ENCODE measurements at places on chromosomes 5 and 9.

GRCh38 chr9:137255448-137256114 is 454 bp downstream of the NELFB start:
- no peak for DNase-seq

- DNase-seq = no peak
These were observed 31.2 kb upstream of the SLC28A3 start for GRCh38 chr9:84371737-84372136.

DNA sequence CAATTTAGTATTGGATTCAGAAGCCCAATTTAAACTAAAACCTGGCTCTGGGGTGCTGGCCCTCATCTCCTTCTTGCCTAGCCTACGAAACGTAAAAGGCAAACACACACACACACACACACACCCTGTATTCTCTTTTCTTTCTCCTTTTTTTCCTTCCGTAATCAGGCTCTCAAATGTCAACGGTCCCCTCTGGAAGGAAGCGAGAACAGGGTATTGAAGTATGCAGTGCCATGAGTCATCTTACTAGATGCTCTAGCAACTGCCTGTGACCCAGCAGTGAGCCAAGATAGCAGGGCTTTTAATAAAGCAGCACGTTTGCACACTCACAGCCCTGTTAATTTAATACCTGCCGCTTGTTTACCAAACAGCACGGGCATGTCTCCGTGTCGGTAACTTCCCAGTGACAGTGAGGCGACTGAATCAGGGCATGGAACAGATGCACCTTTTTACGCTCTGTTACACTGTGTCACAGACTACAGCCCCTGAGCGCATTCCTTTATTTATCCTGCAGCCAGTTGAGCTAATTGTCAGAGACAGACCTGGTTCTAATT is 243.8 kb downstream of the BNC2 start:
- DNase-seq = no peak

DNA sequence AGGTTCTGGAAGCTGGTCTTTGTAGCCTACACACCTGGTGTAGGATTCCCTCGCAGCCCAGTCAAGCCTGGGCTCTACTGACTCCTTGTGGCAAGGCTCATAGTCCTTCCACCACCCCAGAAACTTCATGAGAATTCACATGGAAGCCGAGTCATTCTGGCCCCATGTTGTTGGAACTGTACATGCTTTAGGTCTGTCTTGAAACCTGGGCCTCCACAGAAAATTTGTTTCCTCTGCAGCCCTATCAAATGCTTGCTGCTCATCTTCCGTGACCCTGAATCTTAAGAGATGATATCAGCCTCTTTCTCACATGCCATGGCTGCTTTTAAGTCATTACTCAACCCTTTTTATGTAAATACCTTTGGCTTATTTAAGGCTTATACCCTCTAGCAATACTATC is 113.4 kb upstream of the GRHPR start:
- no peak for DNase-seq

DNA sequence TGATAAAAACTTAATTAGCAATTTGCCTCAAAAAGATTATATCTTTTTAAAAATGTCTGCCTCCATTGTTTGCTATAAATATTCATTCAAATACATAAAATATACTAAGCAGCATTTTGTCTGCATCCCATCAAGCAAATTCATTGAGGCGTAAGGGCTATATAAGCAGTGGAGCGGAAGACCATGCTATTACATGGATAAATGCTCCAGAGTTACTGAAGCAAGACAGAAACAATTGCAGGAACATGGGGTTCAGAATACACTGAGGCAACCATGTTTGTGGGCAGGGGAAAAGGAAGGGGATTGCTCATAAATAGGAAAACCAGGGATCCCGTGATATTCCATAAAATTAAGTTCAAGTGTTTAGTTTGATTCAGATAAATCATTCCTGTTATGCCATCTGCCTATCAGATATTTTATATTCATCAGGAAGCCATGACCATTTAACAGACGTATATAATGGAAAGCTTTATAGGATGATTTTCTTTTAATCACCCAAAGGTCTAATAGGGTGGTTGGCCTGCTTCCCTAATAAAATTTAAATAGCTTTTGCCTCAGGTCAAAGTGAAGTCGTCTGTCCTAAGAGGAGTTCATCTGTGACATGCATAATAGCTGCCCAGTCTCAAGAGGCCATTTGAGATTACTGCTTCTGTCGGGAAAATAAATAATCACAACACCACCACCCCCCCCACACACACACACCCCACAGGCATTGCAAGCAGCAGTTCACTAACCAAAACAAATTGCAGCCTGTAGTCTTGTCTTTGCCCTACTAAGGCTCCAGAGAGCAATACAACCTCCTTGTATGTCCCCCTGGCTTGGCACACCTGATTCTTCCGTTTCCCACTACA is 105.2 kb downstream of the RASEF start:
- no peak for DNase-seq

GRCh38 chr5:136066661-136067271 is 38.0 kb downstream of the TGFBI start:
- no peak for DNase-seq

DNA sequence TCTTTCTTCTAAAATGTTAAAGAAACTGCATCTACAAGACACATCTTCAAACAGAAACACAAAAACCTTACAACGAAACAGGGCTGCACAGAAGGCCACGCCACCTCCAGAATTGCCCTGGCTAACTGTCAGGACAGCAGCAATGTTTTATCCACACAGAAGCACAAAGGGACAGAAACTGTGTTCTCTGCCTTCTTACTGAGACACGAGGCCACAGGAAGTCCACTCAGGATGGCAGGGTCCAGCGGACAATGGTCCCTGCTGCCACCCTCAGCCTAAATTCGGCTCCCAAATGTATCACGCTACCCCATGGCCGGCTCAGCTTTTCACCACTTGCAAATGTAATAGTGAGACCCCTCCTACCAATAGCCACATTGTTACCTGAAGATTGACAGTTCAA is 159.8 kb upstream of the PHYKPL start:
- no peak for DNase-seq
